ENCODE measurements at places on chromosomes 13 and 19. TPM values are rescaled to one million over a fixed set of nuclear protein-coding genes. Genes with fewer than 3 reads are reported as not detected.
A peak's percentile ranks its signal among the peaks of the same experiment; 100 is the strongest.

DNA sequence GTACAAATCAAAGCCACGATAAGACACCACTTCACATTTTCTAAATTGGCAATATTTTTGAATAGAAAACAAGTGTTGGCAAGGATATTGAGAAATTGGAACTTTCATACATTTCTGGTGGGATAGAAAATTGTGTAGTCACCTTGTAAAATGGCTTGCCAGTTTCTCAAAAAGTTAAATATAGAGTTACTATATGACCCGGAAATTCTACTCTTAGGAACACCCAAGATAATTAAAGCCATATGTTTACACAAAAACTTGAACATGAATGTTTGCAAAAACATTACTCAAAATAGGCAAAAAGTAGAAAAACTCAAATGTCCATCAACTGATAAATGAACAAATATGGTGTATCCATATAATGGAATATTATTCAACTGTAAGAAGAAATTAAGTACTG lies 552.5 kb downstream of the TBC1D4 start:
- DNase-seq = no peak

DNA sequence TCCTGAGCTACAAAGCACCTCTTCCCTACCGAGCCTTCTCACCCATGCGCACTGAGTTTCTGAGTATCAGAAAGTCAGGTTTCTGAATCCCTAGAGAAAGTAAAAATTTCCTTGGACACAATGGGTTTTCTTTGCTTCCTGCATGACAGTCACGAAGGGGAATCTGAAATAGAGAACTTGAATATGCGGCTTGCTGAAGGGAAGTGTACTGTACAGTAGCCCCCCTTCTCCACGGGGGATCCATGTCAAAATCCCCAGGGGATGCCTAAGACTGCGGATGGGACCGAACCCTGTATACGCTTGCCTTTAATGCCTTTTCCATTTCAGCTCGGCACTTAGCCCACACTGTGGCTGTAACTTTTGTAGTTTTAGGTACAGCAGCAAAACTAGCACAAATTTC lies 107.9 kb downstream of the GGACT start:
- no peak for DNase-seq

DNA sequence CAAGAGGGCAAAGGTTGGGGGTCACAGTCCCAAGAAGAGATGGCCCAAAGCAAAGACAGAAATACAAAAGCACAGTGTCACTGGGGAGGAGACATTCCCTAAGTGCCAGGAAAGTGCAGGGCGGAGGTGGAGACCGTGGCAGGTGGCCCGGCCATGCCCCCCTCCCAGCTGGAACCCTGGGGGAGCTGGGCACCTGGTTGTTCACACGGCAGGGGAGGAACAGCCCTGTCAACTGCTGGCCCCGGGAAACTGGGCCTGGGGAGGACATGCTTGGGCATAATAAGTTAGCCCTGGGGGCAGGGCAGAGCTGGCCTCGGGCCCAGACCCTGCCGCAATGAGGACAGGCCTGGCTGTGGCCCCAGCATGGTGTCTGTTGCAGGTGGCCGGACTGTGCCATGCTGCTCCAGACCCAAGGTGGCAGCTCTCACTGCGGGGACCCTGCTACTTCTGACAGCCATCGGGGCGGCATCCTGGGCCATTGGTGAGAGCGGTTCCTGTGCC lies 7.4 kb downstream of the HPN start:
- DNase-seq = no peak

GRCh38 chr13:107845911-107846310 lies 369.4 kb downstream of the LIG4 start:
- DNase-seq = no peak

GRCh38 chr13:31444266-31444856 lies 244.6 kb downstream of the B3GLCT start:
- DNase-seq = no peak

- peak; percentile 8 for DNase-seq
Observed at GRCh38 chr13:68304286-68304893, 1074.3 kb upstream of the PCDH9 start.

- DNase-seq = peak; percentile 9
Observed at GRCh38 chr13:108427355-108427754, 157.8 kb downstream of the TNFSF13B start.

DNA sequence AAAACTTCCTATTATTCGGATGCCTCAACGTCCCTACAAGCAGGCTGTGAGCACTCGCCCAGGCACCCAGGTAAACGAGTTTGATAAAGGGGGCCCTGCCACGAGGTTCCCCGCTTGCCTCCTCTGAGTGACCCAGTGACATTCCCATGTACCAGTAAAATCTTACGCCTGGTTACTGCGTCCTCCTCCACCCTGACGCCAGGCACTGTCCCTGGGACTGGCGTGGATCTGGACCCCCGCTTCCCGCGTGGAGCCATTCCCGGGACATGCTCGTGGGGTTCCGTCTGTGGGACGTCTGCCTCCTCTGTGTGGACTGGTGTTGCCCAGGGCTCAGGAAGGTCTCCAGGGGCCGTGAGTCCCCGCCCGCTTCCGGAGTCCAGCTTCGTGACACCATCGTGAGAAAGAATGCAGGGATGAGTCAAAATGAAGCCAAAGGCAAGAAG lies 407 bp upstream of the ZNF550 start:
- no peak for DNase-seq

GRCh38 chr13:26914624-26915023 lies 154.0 kb upstream of the GPR12 start:
- DNase-seq = peak; percentile 94

DNA sequence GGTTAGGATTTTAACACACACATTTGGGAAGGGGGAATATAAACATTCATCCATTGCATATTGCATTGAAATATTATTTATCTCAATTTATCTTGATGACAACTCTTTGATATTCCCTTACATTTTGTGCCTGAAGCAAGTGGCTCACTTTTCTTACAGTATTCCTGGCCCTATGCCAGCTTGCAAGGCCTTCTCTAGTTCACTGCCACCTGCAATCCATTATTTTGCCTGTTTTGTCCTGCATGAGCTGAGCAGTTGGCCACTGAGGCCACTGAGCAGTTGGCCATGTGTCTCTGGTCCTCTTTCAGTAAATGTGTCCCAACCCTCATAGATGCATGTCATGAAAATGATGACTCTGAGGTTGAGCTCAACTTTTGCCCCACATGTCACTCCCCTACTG lies 49.8 kb downstream of the CBY2 start:
- DNase-seq = no peak

Gene EFNA2
- total RNA-seq = 3.3 TPM

Gene CACNG7
- total RNA-seq = not detected

Gene NLRP7
- not detected for total RNA-seq

Gene CYP2B6
- not detected for total RNA-seq

Gene GPC5
- total RNA-seq = 1.5 TPM

Data from H4 (cell line).